Esophagus muscularis mucosa (tissue), 4 donors: ENCODE measurements at places on chromosomes 1 and 21. TPM values are rescaled to one million over a fixed set of nuclear protein-coding genes. Genes with fewer than 3 reads are reported as not detected.

- DNase-seq, result no peak
These were observed 80.3 kb downstream of the SCMH1 start for GRCh38 chr1:41161846-41162245.

GRCh38 chr1:202029171-202029665 is 18.8 kb downstream of the ELF3 start:
- DNase-seq, result no peak

- DNase-seq, result no peak
These were observed 308.1 kb downstream of the ADGRL2 start for GRCh38 chr1:82108843-82109242.

Gene GCSAML
- total RNA-seq, result 1.3 TPM

Gene LCE3E
- total RNA-seq, result not detected

DNA sequence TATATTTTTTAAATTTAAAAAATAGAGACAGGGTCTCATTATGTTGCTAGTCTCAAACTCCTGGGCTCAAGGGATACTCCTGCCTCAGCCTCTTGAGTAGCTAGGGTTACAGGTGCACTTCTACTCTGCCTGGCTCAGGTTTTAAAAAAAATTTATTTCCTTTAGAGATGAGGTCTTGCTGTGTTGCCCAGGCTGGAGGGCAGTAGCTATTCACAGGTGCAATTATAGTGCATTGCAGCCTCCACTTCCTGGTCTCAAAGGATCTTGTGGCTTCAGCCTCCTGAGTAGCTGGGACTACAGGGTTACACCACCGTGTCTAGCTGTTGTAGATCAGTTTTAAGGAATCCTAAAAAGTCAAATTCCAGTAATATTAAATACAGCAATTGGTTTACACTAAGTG is 5.0 kb downstream of the RNF11 start:
- DNase-seq, result no peak
